ENCODE measurements at places on chromosomes 7 and 10. TPM values are rescaled to one million over a fixed set of nuclear protein-coding genes. Genes with fewer than 3 reads are reported as not detected.
A peak's percentile ranks its signal among the peaks of the same experiment; 100 is the strongest.

GRCh38 chr7:44811093-44811492 lies 14.6 kb downstream of the PPIA start:
- DNase-seq: no peak

DNA sequence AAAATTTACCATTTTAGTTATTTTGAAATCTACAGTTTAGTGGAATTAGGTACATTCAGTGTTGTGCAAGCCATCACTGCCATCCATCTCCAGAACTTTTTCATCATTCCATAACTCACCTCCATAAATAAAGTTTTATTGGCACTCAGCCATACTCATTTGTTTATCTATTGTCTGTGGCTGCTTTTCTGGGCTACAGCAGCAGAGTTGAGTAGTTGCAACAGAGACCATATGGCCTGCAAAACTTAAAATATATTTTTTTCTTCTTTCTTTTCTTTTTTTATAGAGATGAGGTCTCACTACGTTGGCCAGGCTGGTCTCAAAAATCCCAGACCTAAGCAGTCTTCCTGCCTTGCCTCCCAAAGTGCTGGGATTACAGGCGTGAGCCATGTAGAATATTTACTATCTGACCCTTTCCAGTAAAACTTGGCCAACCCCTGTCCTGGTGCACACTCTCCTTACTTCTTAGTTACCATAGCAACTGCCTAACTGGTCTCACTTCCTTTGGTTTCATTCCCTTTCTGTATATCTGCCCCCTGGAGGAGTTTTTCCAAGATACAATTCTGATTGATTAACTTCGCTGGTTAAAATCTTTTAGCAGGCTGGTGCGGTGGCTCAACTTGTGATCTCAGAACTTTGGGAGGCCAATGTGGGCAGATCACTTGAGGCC lies 133.2 kb downstream of the CUX1 start:
- DNase-seq: no peak

Gene LRRC61
- 6.3 TPM for total RNA-seq

DNA sequence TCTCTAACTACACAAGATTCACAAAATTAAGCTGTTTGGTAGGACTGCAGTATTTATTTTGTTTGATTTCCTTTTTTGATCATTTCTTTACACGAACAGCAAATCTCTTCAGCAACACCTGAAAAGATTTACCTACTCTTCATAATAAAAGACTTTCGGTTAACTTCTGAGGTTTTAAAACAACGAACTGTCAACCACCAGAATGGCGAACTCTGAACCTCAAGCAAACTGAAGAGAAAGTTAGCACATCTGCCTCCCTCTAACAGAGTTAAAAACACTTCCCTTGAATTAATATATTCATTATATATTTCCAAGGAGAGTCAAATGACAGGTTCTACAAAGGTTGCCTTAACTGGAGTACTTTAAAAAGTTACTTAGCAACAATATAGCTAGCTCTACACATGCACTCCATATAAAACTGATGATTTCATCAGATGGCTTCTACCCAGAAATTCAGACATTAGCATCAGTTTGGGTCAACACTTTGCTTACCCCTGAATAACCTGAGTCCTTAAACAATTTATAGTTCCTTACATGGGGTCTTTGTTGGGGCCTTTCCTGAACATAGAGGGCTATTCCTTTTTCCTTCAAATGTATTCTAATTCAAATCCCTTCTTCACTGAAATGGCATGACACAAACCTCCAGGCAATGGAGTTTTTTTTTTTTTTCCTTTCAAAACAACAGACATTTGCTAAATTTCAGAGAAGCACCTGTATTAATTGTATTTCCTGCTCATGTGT lies 118.3 kb downstream of the SEM1 start:
- DNase-seq: no peak

GRCh38 chr10:89563861-89564478 lies 28.6 kb upstream of the SLC16A12 start:
- peak; percentile 76 for DNase-seq
